H9 (cell line): ENCODE measurements at places on chromosomes 13 and 19. TPM values are rescaled to one million over a fixed set of nuclear protein-coding genes. Genes with fewer than 3 reads are reported as not detected.

- DNase-seq: peak; percentile 53
These were observed 2.6 kb upstream of the LGALS4 start for GRCh38 chr19:38815059-38816001.

GRCh38 chr19:18057557-18057956, 29.2 kb downstream of the IL12RB1 start:
- no peak for DNase-seq

DNA sequence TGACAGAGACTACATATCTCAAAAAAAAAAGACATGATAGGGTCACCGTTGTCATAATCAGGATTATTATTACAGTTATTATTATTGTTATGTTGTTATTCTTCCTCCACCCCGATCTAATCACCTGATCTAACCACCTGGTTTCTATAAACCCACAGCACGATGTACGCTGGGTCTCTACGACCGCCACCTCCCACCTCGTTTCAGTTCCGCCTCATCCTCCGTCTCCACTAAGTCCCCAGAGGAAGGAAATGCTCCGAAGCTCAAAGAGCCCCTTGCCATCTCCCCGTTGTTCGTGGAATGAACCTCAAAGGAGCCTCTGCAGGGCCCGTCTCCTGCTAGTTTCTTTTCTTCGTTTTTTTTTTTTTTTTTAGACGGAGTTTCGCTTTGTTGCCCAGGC, 15.9 kb upstream of the MEIS3 start:
- no peak for DNase-seq

DNA sequence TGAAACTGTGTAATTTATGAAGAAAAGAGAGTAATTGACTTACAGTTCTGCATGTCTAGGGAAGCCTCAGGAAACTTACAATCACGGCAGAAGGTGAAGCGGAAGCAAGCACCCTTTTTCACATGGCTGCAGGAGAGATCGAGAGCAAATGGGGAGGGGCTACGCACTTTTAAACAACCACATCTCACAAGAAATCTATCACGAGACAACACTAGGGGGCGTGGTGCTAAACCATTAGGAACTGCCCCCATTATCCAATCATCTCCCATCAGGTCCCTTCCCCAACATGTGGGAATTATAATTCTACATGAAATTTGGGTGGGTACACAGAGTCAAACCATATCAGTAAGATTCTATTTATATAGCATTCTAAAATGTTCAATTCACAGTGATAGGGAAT, 114.8 kb upstream of the TRPC4 start:
- DNase-seq: peak; percentile 50

DNA sequence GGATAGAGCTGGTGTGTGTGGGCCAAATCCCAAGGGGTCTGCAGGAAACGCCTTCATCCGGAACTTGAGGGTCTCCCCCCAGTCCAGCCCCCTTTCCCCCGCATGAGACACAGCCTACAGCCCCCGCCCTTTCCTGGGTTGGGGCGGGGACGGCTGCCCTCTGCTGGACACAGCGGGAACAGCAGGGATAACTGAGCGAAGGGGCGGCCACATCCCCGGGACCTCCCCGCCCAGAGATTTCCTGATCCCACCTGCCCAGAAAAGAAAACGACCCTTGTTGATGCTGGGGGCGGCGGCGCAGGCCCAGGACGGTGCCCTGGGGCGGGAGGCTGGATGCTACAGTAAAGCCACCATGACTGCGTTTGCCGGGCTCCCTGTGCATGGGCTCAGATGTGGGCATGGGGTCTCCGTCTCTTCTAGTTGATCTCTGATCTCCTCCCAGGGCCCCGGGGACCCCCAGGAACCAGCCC, 14.2 kb downstream of the ONECUT3 start:
- DNase-seq: no peak

- DNase-seq: no peak
These were observed 5.2 kb downstream of the CHAMP1 start for GRCh38 chr13:114319441-114319913.

DNA sequence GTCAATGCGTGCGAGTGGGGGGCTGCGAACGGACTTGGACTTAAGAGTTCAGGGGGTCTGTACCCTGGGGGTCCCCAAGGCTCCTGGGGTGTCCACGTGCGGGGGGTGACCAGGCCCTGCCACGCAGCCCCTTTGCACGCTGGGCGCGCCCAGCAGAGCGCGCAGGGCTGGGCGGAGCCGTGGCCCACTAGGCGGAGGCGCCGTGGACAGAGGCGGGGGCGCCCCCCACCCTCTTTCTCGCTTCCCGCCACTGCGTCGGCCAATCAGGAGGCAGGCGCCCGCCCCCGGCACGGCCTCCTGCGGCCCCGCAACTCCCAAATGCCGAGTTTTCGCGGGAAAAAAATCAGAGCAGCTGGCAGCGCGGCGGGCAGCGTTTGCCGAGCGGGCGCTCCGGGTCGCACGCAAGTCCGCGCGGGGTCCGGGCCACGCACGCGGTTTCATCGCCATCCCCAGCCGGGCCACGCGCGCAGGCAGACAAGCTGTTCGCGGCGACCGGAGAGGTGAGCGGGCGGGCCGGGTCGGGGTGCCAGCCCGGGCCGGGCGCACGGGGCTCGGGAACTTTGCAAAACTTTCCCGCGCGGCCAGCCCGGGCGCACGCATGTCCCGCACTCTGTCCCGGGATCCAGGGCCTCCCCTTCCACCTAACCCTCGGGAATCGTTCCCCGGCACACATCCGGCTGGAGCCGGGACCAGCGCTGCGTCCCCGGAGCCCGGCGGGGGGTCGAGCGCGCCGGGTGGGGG, at the start of gene UHRF1:
UHRF1 (plus strand) TSS at position 346 of the 741 bp plus-strand sequence. CDS start 1,385 bp downstream, outside the sequence.
- DNase-seq: peak; percentile 41

GRCh38 chr13:46104868-46105267, at the start of gene CPB2:
TSS of gene CPB2 (minus strand) at chr13:46105033. CDS start at chr13:46105009, 24 bp downstream.
- DNase-seq: no peak

- DNase-seq: no peak
These were observed 6.2 kb downstream of the GNA11 start for GRCh38 chr19:3100331-3100730.

- no peak for DNase-seq
These were observed 191.0 kb upstream of the HTR2A start for GRCh38 chr13:47087841-47088240.

DNA sequence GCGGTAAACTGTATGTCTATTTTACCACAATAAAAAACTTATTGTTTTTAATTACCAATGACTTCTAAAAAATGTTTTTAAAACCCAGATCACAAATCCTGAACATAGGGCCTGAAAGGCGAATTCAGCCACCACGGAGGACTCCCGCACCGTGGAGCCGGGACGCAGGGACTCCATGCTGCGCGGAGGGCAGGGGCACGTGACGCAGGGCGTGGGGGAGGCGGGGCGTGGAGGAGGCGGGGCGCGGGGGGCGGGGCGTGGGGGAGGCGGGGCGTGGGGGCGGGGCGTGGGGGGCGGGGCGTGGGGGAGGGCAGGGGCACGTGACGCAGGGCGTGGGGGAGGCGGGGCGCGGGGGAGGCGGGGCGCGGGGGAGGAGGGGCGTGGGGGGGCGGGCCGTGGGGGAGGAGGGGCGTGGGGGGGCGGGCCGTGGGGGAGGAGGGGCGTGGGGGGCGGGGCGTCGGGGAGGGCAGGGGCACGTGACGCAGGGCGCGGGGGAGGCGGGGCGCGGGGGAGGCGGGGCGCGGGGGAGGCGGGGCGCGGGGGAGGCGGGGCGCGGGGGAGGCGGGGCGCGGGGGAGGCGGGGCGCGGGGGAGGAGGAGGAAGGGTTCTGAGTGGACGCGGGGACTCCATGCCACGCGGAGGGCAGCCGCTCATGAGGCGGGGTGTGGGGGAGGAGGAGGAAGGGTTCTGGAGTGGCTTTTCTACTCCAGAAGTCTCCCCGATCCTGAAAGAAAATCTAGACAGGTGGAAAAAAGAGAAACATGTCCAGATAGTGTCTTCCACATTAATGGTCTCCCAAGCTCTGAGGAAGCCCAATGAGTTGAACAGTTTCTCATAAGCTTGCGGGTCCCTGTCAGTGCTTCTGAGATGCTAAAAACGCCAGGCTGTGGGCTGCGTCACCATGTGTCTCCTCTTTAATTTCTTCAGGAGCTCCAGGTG, 4.4 kb upstream of the PROZ start:
- DNase-seq: peak; percentile 60

DNA sequence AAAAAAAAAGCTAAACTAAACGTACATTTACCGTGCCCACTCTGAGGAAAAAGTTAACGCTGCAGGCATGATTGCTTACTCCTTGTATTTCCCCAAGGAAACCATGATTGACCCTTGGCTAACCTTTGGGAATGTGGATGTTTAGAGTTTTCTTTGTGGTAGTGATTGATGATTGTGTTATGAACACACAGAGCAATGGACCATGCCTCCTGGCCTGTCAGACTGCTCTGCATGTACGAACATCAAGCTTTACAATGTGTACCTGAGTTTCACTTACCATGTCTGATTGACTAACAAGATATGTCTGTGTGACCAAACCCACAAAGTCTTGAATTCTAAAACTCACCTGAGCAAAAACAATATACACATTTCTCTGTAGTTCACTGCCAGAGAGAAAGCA, 35.1 kb downstream of the MYCBP2 start:
- no peak for DNase-seq

GRCh38 chr13:30341815-30342570, 34.6 kb upstream of the KATNAL1 start:
- no peak for DNase-seq

GRCh38 chr19:30781047-30781446, 408.9 kb downstream of the ZNF536 start:
- DNase-seq: no peak

GRCh38 chr19:14732510-14732909, 42.7 kb downstream of the ZNF333 start:
- DNase-seq: no peak

GRCh38 chr13:35714121-35714520, 237.6 kb upstream of the MAB21L1 start:
- no peak for DNase-seq

- no peak for DNase-seq
These were observed 360 bp downstream of the DDX39A start for GRCh38 chr19:14418856-14419105.

DNA sequence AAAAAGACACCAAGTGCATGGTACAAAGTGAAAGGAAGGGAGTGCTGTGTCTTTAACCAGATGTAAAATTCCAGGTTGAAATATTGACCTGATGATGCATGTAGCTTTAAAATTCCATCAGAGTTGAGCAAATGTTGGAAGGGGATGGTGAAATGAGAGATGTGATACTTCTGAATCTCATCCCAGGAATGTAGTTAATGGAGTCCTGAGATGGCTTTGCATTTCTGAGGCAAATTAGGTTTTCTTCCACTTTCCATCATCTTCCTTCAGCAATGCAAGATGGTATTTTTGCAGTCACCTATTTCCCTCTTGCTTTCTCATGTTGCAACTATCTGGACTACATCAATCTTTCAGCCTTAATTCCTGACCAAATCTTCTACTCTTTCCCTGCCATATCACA, 194.1 kb upstream of the MIR17HG start:
- DNase-seq: no peak

DNA sequence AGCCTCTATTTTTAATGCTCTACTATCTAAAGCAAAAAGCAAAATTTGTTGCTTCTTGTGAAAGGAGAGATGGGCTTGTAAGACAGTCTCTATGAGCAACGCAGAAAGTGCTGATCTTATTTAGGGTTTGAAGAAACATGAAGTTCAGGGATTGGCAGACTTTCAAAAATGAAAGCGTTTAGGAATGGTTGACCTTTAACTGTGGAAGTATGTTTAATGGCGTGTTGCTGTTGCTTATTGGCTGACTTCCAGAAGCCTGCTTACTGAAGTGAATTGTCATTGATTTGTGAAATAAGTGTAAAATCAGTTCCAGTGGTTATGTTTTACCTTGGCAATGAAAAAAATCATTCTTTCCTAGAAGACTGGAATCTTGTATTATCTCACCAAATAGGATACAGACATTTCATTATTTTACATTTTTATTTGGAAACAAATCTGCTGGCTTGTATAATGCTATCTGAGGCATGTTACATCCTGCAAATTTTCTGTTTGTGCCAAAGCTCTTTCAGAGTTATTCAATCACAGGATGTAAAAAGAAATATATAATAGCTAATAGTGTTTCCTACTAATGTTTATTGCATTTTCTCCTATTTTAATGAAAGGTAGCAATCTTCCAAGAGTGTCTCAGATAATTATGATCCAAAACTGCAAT, 221.3 kb upstream of the SLITRK6 start:
- DNase-seq: no peak

DNA sequence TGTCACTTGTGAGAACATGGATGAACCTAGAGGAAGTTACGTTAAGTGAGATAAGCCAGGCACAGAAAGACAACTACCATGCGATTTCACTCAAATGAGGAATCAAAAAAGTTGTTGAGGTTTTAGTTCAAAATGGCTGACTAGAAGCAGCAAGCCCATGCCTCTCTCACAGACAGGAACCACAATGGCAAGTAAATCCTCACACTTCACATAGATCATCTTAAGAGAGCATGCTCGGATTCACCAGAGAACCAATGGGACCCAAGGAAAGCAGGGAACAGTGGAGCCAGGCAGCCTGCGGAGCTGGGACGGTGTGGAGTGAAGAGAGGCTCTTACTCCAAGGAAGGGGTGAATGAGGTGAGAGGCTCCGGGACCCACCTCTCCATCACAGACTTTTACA, 581.0 kb downstream of the UQCRFS1 start:
- DNase-seq: no peak

DNA sequence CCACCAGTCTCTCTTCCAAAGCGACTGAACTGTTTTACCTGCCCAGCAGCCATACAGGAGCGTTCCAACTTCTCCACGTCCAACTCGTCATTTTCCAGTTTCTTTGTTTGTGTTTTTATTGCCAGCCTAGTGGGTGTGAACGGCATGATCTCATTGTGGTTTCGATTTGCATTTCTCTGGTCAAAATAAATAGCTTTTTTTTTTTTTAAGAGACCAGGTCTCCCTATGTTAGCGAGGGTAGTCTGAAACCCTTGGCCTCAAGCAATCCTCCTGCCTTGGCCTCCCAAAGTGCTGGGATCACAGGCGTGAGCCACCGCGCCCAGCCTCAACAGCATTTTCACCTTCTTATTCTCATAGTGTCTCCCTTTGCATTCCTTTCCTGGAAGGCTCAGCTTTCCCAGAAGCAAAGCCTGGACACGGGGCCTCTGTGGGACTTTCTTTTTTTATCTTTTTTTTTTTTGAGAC, 4.2 kb upstream of the JSRP1 start:
- no peak for DNase-seq

DNA sequence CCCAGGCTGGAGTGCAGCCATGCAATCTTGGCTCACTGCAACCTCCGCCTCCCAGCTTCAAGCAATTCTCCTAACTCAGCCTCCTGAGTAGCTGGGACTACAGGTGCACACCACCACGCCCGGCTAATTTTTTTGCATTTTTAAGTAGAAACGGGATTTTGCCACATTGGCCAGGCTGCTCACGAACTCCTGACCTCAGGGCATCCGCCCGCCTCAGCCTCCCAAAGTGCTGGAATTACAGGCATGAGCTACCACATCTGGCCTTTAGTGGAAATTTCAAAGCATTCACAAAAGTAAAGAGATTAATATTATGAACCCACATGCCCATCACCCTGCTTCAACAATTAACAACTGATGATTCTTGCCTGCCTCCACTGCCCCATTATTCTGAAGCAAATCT, 20.5 kb upstream of the LATS2 start:
- DNase-seq: no peak

The LACC1 gene
- 3.0 and 3.7 TPM in 2 replicates for total RNA-seq

The MBD3L3 gene
- not detected in 2 replicates for total RNA-seq

The SIGLEC9 gene
- total RNA-seq: not detected in 2 replicates

The OLFM4 gene
- not detected in 2 replicates for total RNA-seq

The RGL3 gene
- 58.5 and 65.9 TPM in 2 replicates for total RNA-seq

The PGLYRP1 gene
- total RNA-seq: not detected in 2 replicates

The ZNF681 gene
- 10.4 and 12.5 TPM in 2 replicates for total RNA-seq

The PLIN5 gene
- total RNA-seq: 2.7 and 3.9 TPM in 2 replicates

The SELENOW gene
- 377 and 388 TPM in 2 replicates for total RNA-seq

The LMO7 gene
- 18.7 and 20.4 TPM in 2 replicates for total RNA-seq

The ZSCAN4 gene
- not detected in 2 replicates for total RNA-seq

The MISP gene
- 0.44 and 0.83 TPM in 2 replicates for total RNA-seq

The KCNRG gene
- total RNA-seq: 0.64 and 0.74 TPM in 2 replicates

The SHISA7 gene
- total RNA-seq: 0.31 TPM in 2 replicates
